Frontal cortex (tissue), 4 donors: ENCODE measurements at places on chromosomes 13 and 19.

GRCh38 chr13:27953676-27954405 is 15.3 kb downstream of the CDX2 start:
- DNase-seq: peak; percentile 79

DNA sequence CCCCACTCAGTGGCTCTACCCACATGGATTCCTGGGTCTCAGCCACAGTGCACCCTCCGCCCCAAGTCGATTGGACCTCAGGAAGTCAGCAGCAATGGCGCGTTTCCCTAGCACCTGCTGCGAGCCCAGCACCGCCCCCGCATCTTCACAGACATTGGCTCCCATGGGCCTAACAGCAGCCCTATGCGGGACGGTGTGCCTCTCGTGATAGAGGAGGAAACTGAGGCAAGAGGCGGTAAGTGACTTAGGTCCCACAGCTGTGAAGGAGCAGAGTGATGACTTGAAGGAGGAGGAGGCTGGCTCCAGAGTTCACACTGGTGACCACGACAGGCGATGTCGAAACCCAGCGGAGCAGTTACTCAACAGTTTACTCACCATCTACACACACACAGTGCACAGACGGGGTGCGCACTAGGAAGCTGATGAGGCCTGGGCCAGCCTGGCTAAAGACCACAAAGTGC is 104.5 kb upstream of the SOX1 start:
- DNase-seq: no peak

DNA sequence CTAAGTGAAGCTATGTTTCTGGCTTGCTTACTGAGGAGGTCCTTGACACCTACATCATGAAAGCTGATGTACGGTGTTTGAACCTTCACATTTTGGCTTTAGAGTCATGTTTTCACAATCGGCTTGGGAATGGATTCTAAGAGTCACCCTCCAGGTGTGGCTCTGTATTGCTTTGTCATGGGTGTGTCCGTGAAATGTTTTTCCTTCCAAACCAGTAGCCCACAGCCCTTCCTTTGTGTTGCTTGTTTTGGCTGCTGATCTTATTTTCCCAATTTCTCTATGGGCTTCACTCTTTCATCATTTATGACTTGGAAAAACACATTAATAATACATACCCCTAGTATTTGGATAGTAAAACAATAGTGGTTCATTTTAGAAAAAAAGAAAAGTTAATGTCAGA is 240.6 kb downstream of the GGACT start:
- DNase-seq: no peak

DNA sequence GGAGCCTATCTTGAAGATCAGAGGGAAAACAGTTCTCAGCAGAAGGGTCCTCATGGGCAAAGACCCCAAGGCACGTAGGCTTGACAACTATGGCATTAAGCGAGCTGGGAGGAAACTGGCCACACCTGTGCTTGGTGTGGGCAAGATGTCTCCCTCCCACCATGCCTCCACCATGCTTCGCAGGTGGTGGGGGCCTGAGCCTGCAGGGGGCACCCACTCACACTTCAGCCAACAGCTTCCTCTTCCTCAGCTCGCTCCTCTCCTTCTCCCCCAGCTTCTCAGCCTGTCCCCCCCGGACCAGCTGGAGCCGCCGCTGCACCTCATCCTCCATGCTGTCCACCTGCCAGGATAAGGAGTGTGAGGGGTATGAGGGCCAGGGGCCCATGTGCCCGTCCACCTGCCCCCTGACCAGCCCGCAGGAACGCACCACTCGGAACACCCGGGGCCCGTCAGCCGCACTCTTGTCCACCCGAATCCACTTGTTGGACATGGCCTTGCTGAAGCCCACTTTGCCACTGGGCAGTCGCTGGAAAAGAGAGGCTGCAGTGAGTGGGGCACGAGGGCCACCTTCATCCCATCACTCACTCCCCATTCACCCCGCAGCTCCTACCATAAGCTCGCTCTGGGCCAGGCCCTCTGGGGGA is 3.4 kb downstream of the FARSA start:
- DNase-seq: no peak

DNA sequence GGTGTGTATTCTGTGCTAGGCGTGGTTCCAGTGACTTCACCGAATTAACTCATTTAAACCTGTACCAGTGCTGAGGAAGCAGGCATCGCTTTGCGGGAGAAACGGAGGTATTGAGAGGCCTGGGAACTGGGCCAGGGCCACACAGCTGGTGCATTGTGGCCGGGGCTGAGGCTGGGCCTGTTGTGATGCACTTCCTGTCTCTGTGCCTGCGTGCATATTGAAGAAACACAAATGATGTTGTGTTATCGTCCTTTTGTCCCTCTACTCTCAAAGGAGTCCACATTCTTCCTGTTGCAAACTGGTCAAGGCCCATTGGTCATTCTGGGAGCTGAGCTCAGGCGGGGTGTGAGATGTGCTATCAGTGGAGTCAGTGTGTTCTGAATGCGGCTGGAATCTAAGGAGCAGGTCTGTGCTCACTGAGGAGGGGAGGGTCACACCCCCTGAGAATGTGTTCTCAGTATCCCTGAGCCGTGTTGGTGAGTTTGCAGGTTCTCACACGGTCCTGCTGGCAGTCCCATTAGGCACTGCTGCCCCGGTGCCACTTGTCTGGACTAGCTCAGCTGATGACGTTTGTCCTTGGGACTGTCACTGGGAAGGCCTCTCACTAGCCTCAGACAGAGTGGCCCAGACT is 62.1 kb downstream of the ARHGEF7 start:
- DNase-seq: no peak

- no peak for DNase-seq
Measured at GRCh38 chr19:16457195-16457953, 14.4 kb downstream of the EPS15L1 start.

DNA sequence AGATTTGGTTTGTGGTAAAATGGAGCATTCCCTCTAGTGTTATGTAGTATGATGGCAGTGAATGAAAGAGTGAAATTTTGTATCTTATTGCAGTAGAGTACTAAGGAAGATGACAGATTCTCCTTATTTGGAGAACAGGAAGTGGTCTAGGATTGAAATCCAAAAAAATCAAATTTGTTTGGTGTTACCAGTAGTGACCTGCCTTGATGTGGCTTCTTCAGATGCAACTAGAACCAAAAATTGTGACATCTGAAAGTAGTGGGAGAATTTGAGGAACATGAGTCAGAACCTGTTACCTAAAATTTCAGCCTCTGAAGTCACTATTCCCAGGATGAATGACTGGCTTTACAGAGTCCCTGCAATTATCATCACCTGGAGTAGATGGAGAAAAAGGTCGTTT is 165.9 kb downstream of the KLF5 start:
- no peak for DNase-seq

DNA sequence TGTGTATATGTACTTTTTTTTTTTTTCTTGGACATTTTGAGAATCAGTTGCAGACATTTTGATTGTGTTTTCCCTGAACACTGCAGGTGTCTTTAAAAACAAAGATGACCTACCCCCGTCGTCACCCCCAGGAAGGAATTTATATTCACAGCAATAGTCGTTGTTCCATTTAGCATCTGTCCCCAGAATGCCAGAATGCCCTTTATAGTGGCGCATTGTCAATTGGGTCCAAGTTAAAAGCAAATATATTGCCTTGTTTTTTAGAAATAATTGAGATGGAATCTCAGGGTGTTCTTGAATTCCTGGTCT is 1.8 kb upstream of the RNF225 start:
- DNase-seq: no peak

DNA sequence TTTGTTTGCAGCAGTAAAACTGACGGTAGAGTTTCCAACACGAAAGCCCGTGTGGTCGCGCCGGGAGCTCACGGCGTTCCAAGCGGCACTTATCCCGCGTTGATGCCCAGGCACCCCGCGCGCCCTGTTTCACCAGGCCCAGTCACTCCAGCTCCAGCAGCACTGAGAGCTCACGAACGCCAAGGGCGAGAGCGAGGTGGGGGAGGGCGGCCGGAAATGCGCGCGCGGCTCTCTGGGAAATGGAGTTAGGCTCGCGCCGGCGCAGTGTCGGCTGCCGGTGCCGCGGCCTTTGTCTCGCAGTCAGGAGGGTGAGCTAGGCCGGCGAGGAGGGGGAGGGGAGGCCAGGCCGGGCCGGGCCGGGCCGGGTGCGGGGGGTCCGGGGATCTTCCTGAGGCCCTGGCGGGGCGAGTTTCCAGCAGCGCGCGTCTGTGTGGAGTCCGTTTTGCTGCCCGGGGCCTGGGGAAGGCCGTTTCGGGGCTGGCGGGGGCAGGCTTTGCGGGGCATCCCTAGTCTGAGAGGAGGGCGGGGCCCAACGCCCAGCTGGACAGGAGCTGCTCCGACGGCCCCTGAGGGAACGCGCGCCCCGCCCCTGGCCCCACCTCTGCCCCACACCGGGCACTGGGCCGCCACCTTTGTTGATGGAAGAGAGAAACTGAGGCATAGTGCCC is at the start of gene ZNF135:
Gene ZNF135, plus strand, starts transcription at position 280 of the 668 bp plus-strand sequence. CDS start 721 bp downstream, outside the sequence.
- DNase-seq: peak; percentile 97

DNA sequence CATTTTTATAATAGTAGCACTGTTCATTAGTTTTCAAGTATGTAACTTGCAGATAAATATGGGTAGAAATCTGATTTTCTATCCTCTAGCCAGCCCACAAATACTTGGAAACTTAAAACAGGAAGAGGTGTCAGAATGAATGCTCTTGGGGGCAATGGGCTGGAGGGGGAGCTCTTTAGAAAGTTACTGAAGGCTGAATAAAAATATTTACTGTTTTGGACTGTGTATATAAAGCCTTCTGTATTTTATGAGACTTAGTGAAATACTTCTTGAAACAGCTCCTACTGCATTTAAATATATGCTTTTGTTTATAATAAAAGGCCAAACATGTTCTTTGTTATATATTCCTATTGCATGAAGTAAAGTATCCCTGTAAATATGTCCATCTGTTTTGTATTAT is 138.8 kb downstream of the RGCC start:
- no peak for DNase-seq

GRCh38 chr19:48230555-48231129 is 25.1 kb downstream of the CARD8 start:
- no peak for DNase-seq

DNA sequence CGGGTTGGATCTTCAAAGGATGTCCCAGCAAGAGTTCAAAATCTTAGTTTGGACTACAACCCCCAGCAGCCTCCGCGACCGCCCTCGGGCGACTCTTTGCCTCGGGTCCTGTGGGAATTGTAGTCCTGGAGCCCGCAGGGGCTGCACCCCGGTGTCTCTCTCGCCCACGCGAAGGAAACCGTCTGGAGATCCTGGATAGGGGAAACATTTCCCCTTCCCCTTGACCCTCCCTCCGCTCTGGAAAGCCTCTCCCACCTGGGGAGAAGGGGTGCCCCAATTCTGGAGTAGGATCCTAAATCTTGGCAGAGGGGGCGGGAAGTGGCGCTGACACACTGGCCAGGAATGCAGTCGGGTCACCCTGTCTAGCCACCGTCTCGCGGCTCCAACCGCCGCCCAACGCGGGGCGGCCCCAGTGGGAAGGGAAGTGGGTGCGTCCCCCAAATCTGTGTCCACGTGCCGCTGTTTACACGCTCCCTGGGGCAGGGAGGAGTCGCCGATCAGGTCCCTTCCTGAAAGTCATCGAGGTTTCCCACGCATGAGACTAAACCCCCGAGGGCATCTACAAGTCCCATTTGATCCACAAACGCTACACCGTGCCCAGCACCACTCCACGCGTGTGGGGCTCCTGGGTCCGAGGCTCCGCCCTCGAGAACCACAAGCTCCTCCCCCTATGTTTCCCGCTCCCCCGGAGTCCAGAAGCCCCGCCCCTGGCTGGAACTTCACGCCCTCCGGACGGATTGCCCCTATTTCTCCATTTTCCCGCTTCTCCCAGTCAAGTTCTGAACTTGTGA is 761 bp upstream of the PPP1R13L start:
- peak; percentile 86 for DNase-seq

DNA sequence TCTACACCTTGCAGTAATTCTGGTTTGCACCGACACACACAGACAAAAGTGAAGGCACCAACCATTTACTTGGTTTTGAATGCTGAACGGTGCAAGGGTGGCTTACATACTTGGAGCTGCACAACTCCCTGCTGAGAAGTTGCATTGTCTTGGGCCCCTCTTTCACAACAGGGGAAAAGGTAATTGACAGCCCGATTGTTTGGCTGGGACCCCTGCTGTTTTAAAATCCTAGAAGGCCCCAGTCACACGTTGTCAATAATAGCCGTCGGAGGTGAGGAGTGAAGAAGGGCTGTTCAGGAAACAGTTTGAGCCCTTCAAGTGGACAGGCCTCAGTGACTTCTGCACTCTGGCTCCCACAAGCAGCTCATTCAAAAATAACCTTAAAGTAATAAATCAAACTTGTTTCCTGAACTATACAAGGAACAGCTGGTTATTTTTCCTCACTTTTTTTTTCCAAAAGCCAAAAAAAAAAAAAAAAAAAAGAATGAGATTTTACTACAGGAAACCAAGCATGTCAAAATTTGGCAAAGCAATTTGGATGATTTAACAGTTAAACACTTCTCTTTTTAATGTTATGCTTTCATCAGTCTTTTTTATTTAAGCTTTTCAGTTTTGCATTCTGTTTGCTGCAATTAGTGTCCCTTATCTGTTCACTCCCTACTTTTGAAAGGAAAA is 19.0 kb upstream of the SPRY2 start:
- no peak for DNase-seq

DNA sequence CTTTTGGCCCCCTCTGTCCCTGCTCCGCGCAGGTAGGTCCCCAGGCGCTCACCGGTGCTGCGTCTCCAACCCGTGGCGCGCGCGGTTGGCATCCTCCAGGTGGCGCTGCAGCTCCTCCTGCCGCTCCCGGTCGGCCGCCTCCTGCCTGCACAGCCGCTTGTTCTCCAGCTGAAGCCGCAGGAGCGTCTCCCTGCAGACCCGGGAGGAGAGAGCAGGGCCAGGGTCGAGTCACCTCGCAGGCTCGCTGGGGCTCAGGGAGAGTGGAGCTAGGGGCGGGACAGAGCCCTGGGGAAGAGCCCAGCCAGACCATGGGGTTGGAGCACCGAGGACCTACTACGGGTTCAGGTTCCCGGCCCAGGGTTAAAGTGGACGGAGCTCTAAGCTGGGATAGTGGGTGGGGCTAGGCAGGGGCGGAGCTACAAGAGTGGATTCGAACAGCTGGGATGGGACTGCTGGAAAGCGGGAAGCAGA is 9.3 kb downstream of the HOOK2 start:
- peak; percentile 75 for DNase-seq

GRCh38 chr13:91664039-91664438 is 265.6 kb downstream of the GPC5 start:
- DNase-seq: no peak

DNA sequence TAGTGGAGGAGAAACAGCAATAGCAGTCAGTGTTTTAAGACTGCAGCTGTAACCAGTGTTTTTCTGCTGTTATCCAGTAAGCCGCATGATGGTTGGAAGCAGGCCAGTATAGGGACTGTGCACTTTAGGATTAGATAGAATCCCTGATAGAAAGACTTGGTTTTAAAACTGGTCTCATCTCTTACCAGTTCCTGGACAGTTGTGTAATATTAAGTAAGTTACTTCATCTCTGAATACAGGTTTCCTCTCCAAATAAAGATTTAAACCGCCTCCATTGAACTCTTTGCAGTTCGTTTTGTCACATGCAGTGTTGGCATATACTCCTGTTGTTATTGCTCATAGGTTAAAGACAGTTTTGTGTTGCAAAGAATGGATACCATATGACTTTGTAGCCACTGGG is 25.6 kb downstream of the URI1 start:
- no peak for DNase-seq

- DNase-seq: no peak
Measured at GRCh38 chr13:102212729-102213128, 189.1 kb downstream of the FGF14 start.

- DNase-seq: no peak
Measured at GRCh38 chr13:23146811-23147625, 33.8 kb upstream of the SGCG start.
